ENCODE measurements at places on chromosomes 2 and 18.
A peak's percentile ranks its signal among the peaks of the same experiment; 100 is the strongest.

GRCh38 chr2:136495636-136496035 lies 269.7 kb upstream of the THSD7B start:
- H3K4me3 ChIP-seq: no peak overlapping the region
- no peak overlapping the region for H3K27ac ChIP-seq
- H3K4me1 ChIP-seq: no peaks in the 10 kb centered on the region

DNA sequence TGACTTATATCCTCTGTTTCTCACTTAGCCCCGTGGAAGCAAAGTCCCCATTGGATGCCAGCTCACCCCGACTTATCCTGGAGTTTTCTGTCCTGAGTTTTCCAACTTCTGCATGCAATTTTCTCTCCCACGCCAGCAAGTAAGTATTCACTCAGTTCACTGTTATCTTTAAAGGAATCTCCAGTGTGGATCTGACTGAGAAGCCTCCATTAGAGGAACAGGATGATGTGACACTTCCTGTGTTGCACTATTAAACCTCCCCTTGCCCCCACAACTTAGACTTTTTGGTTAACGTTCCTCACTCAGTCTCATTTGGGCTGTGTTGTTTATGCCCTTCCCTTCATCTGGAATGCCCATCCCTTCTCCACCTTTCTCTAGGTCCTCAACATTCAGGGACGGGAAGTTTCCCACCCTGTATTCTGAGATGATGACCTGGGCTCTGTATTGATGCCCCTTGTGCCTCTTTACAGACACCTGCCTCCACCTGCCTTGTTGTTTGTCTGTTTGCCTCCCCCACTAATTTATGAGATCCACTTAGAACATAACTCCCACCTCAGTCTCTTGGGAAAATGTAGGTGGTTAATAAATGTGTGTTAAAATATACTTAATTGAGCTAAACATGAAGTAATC lies 536.1 kb upstream of the RAB6C start:
- no peak for DNase-seq
- no peak overlapping the region for H3K27ac ChIP-seq
- no peaks in the 10 kb centered on the region for H3K27me3 ChIP-seq
- H3K4me3 ChIP-seq: peak overlapping the region; percentile 34

- DNase-seq: no peak
- no peak overlapping the region for H3K4me3 ChIP-seq
- H3K4me1 ChIP-seq: peaks cover 14% of the 10 kb centered on the region
- no peaks in the 10 kb centered on the region for H3K36me3 ChIP-seq
Observed at GRCh38 chr2:236975766-236976165, 109.9 kb upstream of the COPS8 start.

GRCh38 chr2:136005462-136006196 lies 20.2 kb upstream of the DARS1 start:
- no peaks in the 10 kb centered on the region for H3K36me3 ChIP-seq
- no peak overlapping the region for H3K27ac ChIP-seq
- peaks cover 4% of the 10 kb centered on the region for H3K4me1 ChIP-seq
- H3K27me3 ChIP-seq: no peaks in the 10 kb centered on the region

- peaks cover 37% of the 10 kb centered on the region for H3K27me3 ChIP-seq
- DNase-seq: no peak
- H3K4me1 ChIP-seq: no peaks in the 10 kb centered on the region
- no peaks in the 10 kb centered on the region for H3K36me3 ChIP-seq
- no peak overlapping the region for H3K27ac ChIP-seq
Observed at GRCh38 chr18:11672198-11672597, 16.9 kb upstream of the GNAL start.

DNA sequence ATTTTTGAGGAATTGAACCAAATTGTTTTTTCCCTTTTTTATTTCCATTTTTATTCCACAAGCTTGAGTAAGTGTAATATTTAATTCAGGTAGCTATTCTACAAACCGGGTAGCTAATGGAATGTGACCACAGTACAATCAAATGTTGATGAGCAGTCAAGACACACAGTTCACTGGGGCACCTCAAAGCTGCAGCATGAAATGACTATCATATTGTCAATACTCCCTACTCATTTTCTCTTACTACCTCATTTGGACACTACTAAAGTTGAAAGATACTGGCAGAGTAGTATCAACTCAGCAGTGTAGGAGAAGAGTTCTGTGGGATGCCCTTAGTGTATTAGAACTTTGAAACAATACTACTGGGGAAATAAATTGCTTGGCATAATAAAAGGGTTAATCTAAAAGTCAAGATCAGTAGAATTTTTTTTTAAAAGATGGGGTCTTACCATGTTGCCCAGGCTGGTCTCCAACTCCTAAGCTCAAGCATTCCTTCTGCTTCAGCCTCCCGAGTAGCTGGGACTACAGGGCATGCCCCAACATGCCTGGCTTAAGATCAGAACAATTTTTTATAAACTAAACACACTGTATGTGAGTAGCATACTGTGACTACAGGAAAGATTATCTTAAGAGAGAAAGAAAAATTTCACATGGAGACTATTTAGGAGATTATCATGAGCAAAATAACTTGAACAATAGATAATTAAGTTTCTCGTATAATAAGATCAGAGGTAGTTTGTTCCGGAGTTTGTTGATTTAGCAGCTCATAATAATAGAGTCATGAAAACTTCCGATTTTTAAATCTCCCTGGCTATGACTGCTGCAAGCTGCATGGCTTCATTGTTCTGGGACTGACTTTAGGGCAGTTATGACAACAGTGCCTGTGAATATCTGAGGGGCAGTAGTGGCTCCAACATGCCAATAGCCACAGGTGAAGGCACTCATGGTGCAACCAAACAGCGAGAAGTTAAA lies 43.7 kb downstream of the MYO3B start:
- no peak overlapping the region for H3K4me3 ChIP-seq
- H3K27me3 ChIP-seq: no peaks in the 10 kb centered on the region
- no peak for DNase-seq
- H3K4me1 ChIP-seq: peaks cover 8% of the 10 kb centered on the region
- no peaks in the 10 kb centered on the region for H3K36me3 ChIP-seq
- peak overlapping the region; percentile 21 for H3K27ac ChIP-seq

All from neuronal stem cell (in vitro differentiated cells).